Left lobe of liver (tissue), 2 donors: ENCODE measurements at places on chromosomes 7 and 10. TPM values are rescaled to one million over a fixed set of nuclear protein-coding genes. Genes with fewer than 3 reads are reported as not detected.

The SLC26A4 gene
- not detected for total RNA-seq

The PTPRZ1 gene
- total RNA-seq, result 0.13 TPM

The UTF1 gene
- not detected for total RNA-seq

The FLNC gene
- 0.55 TPM for total RNA-seq

The CISD1 gene
- total RNA-seq, result 26.9 TPM

The GIMAP5 gene
- total RNA-seq, result 3.7 TPM

The GPR85 gene
- 0.25 TPM for total RNA-seq
